ENCODE measurements at places on chromosomes 2 and 18. TPM values are rescaled to one million over a fixed set of nuclear protein-coding genes. Genes with fewer than 3 reads are reported as not detected.

GRCh38 chr2:60046529-60046928 lies 506.9 kb downstream of the BCL11A start:
- no peaks in the 10 kb centered on the region for H3K27me3 ChIP-seq
- H3K36me3 ChIP-seq: no peaks in the 10 kb centered on the region
- H3K27ac ChIP-seq: no peak overlapping the region
- no peak for DNase-seq

GRCh38 chr2:115739574-115739973 lies 1297.1 kb downstream of the DPP10 start:
- no peak overlapping the region for H3K4me3 ChIP-seq
- H3K27ac ChIP-seq: no peak overlapping the region
- H3K4me1 ChIP-seq: no peaks in the 10 kb centered on the region
- no peak for DNase-seq

GRCh38 chr2:45273412-45274249 lies 264.4 kb upstream of the SIX2 start:
- no peaks in the 10 kb centered on the region for H3K36me3 ChIP-seq
- H3K27ac ChIP-seq: no peak overlapping the region
- no peak for DNase-seq
- no peaks in the 10 kb centered on the region for H3K27me3 ChIP-seq
- no peaks in the 10 kb centered on the region for H3K4me1 ChIP-seq

Gene SH3BP4
- 0.19 TPM for total RNA-seq

DNA sequence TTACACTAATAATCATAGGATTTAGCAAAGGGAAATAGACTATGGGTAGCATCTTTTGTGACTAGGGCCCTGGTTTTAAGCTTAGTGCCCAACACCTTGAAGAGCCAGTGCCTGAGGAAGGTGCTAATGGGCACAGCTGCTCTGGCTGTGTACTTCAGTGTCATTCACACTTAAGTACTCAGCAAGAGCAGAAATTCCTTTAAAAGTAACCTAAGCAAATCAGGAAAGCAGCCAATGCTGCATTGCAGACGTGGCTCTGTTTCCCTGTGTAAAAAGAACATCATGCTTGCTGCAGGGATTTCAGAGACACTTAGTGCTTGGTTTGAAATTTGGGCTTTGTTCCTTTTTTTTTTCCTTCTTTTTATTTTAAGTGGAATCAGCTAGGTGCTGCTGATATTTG lies 505.4 kb downstream of the SUCLG1 start:
- no peaks in the 10 kb centered on the region for H3K27me3 ChIP-seq
- H3K27ac ChIP-seq: no peak overlapping the region
- DNase-seq: no peak
- no peak overlapping the region for H3K4me3 ChIP-seq

Gene UGT1A8
- not detected for total RNA-seq

Gene FAM117B
- 7.6 TPM for total RNA-seq

GRCh38 chr2:147438882-147439281 lies 405.9 kb upstream of the ACVR2A start:
- no peaks in the 10 kb centered on the region for H3K4me1 ChIP-seq
- DNase-seq: no peak
- H3K36me3 ChIP-seq: no peaks in the 10 kb centered on the region

GRCh38 chr2:161245671-161246070 lies 62.6 kb upstream of the PSMD14 start:
- H3K27ac ChIP-seq: peak overlapping the region; percentile 84
- H3K4me3 ChIP-seq: peak overlapping the region; percentile 63
- DNase-seq: no peak
- H3K27me3 ChIP-seq: no peaks in the 10 kb centered on the region
- H3K36me3 ChIP-seq: no peaks in the 10 kb centered on the region

Gene ANKRD53
- total RNA-seq: not detected

DNA sequence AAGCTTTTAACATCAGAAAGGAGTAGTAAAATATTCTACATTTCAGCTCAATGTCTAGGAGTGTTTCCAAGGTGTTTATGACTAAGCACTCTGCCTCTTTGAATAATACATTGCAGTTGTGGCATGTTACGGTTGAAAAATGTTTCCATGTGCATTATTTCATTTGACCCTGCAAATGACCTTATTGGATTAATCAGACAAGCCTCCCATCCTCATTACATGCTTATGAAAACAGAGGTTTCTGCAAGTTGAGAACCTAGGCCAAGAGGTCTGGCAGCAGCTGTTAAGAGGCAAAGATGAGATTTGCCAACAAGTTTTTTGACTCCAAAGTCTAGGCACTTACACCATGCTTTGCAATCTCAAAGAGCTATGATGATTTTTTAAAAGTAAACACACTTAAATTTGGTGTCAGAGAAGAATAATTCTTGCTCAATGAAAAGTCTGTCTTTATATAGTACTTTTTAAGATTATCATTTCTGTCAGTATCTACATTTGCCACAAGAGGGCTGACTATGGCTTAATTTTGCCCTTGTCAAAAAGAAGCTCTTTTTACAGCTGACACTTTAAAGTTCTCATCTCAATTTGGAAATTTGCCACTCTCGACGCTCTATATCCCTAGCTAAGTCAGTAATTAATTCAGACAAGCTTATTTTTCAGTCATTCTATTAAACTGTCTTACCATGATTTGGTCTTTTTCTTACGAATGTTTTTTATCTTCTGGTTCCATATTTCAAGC lies 260.6 kb downstream of the PAX3 start:
- no peak for DNase-seq
- no peaks in the 10 kb centered on the region for H3K27me3 ChIP-seq
- H3K4me3 ChIP-seq: no peak overlapping the region

DNA sequence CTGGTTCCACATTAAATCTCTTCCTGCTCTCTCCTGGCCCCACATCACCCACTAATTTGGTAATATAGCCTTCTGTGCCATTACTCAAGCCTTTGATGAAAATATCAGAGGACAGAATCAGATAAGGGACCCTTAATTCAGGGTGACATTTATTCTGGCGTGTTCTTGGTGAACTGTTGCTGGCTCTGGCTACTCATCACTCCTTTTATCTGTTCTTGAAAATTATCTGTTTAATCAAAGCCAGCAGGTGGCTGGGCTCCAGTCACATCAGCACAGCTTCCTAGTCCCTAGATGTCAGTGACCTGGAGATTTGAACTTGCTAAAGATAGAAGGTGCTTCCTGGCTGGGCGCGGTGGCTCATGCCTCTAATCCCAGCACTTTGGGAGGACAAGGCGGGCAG lies 26.9 kb upstream of the SLC35F6 start:
- DNase-seq: no peak
- no peaks in the 10 kb centered on the region for H3K4me1 ChIP-seq
- no peak overlapping the region for H3K4me3 ChIP-seq
- H3K27me3 ChIP-seq: 0 out of 2 replicates have a peak, but pooled peaks cover 2% of the 10 kb centered on the region
- H3K36me3 ChIP-seq: no peaks in the 10 kb centered on the region

DNA sequence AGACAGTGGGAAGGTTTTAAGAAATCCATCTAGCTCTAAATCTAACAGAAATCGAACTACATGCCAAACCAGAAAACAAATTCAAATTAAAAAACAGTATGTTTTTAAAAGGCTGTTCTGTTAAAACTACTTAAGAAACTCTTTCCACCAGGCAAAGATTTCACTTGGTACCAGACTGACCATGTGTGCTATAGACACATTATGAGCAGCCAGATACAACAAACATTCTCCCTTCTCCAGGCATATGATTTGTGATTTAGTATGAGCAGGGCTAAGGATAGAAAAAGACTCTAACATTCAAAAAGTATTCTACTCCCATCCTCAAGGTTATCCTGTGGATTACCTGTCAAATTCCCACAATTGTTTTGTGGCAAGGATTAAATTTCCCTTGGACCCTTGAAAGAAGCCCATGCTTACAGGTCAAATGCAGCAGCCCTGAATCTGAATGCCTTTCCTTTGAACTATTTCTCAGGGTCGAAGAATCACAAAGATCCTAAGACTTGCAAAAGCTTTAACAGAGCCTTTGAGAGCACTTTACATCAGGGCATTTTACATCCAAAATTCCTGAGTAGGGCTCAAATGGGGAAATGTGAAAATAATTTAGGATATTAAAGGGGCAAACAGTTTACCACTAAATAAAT lies 42.5 kb upstream of the TTC32 start:
- H3K36me3 ChIP-seq: no peaks in the 10 kb centered on the region
- no peaks in the 10 kb centered on the region for H3K4me1 ChIP-seq
- H3K27ac ChIP-seq: no peak overlapping the region
- no peak for DNase-seq
- H3K4me3 ChIP-seq: no peak overlapping the region

Gene GPR45
- total RNA-seq: not detected

DNA sequence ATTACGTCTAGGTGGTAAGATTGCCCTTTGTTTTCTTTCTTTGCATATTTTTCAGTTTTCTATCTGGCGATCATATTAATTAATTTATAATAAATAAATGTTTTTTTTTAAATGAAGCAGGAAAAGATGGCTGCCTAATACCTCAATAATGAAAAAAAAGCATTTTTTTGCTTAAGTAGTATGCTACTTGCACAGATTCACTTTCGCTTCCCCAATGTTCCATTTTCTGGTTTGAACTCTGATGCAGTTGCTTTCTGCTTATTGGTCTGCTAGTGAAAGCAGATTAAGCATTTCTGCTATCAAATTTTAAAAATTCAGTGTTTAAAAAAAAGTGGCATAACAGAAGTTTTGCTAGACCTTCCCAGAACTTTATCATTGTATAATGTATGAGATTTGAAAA lies 11.9 kb upstream of the TMEM182 start:
- DNase-seq: no peak
- H3K4me1 ChIP-seq: peaks cover 6% of the 10 kb centered on the region
- no peaks in the 10 kb centered on the region for H3K36me3 ChIP-seq
- H3K4me3 ChIP-seq: no peak overlapping the region
- H3K27me3 ChIP-seq: no peaks in the 10 kb centered on the region

- no peak overlapping the region for H3K4me3 ChIP-seq
- no peaks in the 10 kb centered on the region for H3K4me1 ChIP-seq
- no peak overlapping the region for H3K27ac ChIP-seq
- H3K27me3 ChIP-seq: peaks cover 3% of the 10 kb centered on the region
- H3K36me3 ChIP-seq: no peaks in the 10 kb centered on the region
- no peak for DNase-seq
Observed at GRCh38 chr2:75553935-75554531, 6.7 kb downstream of the EVA1A start.

Gene CNOT9
- 105 TPM for total RNA-seq

Gene POTEI
- 0.11 TPM for total RNA-seq

GRCh38 chr2:224884188-224884587 lies 158.1 kb downstream of the DOCK10 start:
- H3K4me3 ChIP-seq: no peak overlapping the region
- H3K36me3 ChIP-seq: peaks cover 6% of the 10 kb centered on the region
- DNase-seq: no peak
- H3K27me3 ChIP-seq: no peaks in the 10 kb centered on the region
- H3K27ac ChIP-seq: no peak overlapping the region
- H3K4me1 ChIP-seq: peaks cover 6% of the 10 kb centered on the region

GRCh38 chr2:188813315-188813714 lies 160.9 kb upstream of the COL3A1 start:
- H3K27ac ChIP-seq: no peak overlapping the region
- no peaks in the 10 kb centered on the region for H3K27me3 ChIP-seq
- H3K4me1 ChIP-seq: no peaks in the 10 kb centered on the region
- H3K36me3 ChIP-seq: no peaks in the 10 kb centered on the region

DNA sequence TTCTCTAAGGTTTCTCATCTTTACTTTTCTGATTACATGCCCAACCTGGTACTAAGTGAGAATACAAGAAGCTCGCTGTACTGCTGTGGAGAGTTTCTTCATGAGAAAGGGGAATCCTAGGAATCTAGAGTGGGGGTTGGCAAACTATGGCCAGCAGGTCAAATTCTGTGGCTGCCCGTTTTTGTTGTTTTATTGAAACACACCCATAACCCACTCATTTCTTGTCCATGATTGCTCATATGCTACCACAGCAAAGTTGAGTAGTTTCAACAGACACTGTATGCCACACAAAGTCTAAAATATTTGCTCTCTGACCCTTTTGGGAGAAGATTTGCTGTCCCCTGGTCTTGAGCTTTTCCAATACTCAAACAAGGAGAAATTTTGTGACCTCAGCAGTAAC lies 58.8 kb downstream of the C2orf74 start:
- H3K36me3 ChIP-seq: peaks cover 18% of the 10 kb centered on the region
- no peak overlapping the region for H3K27ac ChIP-seq
- H3K27me3 ChIP-seq: no peaks in the 10 kb centered on the region
- H3K4me1 ChIP-seq: no peaks in the 10 kb centered on the region

DNA sequence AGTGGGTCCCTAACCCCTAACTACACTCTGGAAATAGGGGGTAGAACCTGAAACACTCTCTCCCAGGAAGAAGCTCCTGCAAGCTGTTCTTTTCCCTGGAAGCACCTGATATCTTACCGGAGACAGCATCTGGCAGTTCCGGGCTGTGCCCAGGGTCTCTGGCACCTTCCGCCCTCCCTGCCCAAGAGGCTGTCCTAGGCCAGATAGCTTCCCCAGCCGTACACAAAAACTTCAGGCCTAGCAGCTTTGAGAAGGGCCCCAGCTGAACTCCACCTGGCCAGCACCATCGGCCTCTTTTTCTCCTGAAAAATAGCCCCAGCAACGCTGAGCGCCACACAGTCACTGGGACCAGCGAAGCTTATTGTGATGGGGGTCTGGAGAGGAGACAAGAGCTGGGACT lies 9.7 kb downstream of the OSR1 start:
- H3K4me3 ChIP-seq: no peak overlapping the region
- H3K4me1 ChIP-seq: peaks cover 6% of the 10 kb centered on the region
- H3K36me3 ChIP-seq: no peaks in the 10 kb centered on the region
- H3K27me3 ChIP-seq: peaks cover 15% of the 10 kb centered on the region
- DNase-seq: no peak

Gene GPR75
- 2.5 TPM for total RNA-seq

- no peaks in the 10 kb centered on the region for H3K36me3 ChIP-seq
- DNase-seq: no peak
- H3K4me3 ChIP-seq: no peak overlapping the region
- H3K27me3 ChIP-seq: no peaks in the 10 kb centered on the region
Observed at GRCh38 chr2:126518196-126518595, 137.8 kb upstream of the GYPC start.

DNA sequence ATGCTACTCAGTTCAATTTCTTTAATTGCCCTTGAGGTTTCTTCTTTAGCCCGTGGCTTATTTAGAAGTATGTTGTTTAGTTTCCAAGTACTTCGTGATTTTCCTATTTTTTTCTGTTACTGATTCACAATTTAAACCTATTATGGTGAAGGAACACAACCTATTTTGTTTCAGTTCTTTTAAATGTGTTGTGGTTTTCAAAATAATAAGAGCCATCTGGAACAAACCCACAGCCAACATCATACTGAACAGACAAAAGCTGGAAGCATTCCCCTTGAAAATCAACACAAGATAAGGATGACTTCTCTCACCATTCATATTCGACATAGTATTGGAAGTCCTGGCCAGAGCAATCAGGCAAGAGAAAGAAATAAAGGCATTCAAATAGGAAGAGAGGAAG lies 155.2 kb downstream of the GALNT1 start:
- DNase-seq: no peak
- no peak overlapping the region for H3K27ac ChIP-seq
- H3K4me1 ChIP-seq: no peaks in the 10 kb centered on the region
- no peaks in the 10 kb centered on the region for H3K27me3 ChIP-seq
- H3K36me3 ChIP-seq: no peaks in the 10 kb centered on the region
- no peak overlapping the region for H3K4me3 ChIP-seq

GRCh38 chr2:124884315-124884714 lies 859.2 kb downstream of the CNTNAP5 start:
- no peak overlapping the region for H3K4me3 ChIP-seq
- no peak for DNase-seq
- H3K27ac ChIP-seq: no peak overlapping the region
- H3K4me1 ChIP-seq: no peaks in the 10 kb centered on the region

Gene HMSD
- total RNA-seq: 49.4 TPM

Gene PROKR1
- not detected for total RNA-seq
